NCI-H1092 (cell line): ENCODE measurements at places on chromosomes 4 and X.

DNA sequence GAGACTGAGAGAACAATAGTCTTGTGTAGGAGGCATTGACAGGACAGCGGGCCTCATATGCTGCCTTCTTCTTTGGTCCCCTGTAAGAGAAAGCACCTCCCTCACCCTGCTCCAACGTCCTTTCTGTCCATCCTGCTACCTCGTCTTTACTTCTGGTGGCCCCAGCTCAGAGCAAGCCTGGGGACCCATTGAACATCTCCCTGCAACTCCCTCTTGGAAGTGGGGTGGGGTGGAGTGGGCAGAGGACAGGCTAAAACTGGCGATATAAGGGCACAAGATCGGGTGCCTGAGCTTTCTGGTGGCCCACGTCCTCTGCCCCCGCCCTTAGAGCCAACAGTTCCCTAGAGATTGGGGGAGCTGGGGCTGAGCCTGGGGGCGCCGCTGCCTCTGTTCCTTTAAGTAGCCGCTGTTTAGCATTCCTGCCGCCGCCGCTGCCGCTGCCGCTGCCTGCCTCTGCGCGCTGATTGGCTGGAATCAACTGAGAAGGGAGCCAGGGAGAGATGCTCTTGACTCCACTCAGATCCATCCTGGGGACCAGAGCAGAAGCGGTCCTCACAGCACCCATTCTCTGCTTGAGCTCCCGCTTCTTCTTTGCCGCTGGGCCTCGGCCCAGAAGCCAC is at the start of gene DLG3:
TSS of gene DLG3 (plus strand) at position 510 of the 620 bp plus-strand sequence. CDS start 367 bp downstream, outside the sequence.
- DNase-seq = no peak

GRCh38 chr4:187286525-187286924 is 562.9 kb upstream of the FAT1 start:
- DNase-seq = no peak

- no peak for DNase-seq
Measured at GRCh38 chrX:1894740-1895139, 279.9 kb downstream of the ASMT start.

- no peak for DNase-seq
Measured at GRCh38 chr4:162352580-162353107, 188.8 kb upstream of the FSTL5 start.

DNA sequence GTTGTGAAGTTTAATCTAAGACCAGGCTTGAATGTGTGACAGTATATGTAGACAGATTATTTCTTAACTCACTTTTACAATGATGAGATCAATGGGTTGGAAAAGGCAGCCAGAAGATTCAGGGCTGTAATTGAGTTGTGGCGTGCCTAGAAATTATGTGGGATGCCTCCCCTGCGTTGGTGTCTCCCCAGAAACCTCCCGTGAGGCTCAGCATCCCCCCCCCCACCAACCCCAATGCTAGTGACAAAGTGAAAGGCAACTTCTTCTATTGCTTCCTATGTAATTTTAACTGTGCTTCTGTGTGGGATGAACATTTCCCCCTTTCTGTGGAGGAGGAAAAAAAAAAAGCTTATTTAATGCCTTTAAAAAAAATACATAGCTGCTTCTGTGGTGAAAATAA is 297.9 kb downstream of the ARHGAP10 start:
- DNase-seq = no peak

- no peak for DNase-seq
Measured at GRCh38 chrX:10350981-10351380, 194.2 kb downstream of the CLCN4 start.
